ENCODE measurements at places on chromosomes 5 and 9.

DNA sequence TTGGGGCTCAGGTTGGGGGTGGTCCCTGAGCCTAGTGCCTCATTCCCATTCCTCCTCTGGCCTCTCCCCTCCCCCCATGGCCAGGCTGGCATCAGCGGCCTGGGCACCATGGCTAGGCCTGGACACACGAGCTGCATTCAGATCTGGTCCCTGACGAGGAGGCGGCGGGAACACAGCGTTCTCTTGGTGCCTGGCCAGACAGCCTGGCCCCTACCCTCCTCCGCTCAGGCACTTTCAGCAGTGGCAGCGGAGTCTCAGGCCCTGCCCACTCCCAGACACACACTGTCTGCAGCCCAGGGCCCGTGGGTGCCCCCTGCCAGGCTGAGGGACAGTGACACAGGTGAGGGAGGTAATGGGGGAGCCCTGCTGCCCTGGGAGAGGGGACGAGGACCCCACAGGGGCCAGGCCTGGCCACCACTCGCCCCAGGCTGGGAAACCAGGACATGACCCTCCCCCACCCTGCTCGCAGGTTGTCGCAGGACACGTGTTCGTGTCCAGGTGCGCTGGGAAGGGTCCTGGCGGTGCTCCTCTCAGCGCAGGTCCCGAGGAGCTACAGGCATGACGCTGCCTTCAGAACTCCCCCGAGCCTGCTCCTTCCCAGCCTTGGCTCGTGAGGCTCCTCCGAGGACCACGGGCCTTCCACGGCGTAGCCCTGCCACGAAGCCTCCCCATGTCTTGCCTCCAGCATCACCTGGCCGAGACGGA, 19.9 kb upstream of the UBAC1 start:
- no peak for DNase-seq

DNA sequence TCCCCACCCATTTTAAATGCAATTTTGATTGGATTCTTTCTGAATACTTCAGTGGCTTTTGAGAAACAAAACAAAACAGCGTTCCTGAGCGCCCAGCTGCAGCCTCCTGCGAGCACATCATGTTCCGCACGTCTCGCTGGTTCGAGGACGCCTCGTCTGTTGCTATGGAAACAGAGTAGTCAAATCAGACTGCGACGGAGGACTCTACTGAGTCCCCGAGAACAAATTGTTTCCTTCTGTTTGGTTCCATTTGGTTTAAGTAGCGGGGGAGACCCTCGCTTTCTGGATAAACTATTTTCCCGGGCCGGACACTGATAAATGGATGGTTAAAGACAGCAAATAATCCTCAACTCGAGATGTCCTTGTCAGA, 69.0 kb downstream of the SLC28A3 start:
- no peak for DNase-seq

DNA sequence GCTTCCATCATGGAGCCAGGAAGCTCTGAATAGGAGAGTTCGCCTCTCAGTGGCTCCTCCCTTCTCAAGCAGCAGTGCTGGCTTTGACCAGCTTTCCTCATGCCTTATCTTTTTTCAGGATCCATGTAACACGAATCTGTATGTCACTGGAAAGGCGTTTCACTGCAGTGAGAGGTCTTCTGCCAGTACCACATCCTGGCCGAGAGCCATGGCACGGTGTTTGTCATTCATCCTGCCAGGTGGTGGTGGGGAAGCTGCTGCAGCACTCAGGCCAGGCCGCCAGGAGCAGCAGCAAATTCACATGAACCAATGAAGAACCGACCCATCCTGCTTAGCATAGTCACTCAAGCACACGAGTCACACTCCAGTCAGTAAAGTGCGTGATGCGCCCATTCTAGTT, 179.0 kb downstream of the FANCC start:
- DNase-seq: peak; percentile 87

DNA sequence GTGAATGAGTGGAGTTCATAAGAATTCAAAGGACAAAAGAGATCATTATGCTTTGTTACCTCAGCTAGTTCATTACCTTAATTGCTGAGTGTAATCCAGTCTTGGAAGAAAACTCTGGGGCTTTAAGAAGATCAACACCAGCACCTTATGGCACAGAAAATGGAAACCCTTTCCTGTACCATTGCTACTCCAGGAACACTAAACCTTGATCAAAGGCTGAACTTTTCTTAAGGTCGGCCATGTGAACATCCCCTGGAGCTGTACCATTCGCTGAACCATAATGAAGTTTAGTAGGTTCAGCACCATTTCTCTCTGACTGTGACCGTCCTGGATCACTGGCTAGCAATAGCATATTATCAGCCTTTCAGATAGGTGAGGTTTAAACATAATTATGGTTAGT, 97.4 kb downstream of the PBX3 start:
- no peak for DNase-seq

DNA sequence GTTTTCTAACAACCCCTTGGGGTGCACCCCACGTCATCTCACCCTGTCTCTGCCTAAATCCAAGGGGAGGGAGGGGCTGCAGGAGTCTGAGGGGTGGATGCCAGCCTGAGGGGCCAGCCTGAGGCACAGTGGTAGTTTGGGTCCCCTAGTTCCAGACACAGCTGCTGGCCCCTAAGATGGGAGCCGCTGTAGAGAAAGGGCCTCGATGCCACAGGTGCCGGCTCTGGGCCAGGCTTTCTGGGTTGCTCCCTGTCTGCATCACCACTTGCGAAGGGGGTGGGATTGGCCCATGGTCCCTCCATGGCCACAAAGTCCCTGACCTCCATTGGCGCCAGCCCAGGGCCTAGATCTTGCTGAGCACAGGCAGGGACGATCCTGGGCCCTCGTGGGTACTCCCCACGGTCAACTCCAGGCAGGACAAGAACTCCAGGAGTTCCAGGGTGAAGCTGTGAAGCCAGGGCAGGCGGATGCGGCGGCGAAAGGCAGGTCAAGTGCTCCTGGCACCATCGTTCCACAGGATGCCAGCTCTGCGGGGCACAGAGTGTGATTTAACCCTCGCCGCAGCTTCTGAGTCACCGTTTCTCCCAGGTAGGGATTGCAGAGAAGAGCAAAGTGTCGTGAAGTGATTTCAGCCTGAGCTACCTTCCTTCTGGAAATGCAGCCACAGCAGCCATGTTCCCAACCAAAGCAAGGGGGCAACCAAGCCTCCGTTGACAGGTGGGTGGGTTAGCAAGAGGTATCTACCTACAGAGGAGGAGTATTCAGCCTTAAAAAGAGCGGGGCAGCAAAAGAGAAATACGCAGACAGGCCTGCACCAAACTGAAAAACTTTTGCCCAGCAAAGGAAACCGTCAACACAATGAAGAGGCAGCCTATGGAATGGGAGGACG, 41.6 kb upstream of the EXOC3 start:
- peak; percentile 33 for DNase-seq

- no peak for DNase-seq
Measured at GRCh38 chr5:151125421-151125820, 32.2 kb downstream of the ANXA6 start.

GRCh38 chr9:22975951-22976350, 529.3 kb downstream of the DMRTA1 start:
- DNase-seq: no peak

DNA sequence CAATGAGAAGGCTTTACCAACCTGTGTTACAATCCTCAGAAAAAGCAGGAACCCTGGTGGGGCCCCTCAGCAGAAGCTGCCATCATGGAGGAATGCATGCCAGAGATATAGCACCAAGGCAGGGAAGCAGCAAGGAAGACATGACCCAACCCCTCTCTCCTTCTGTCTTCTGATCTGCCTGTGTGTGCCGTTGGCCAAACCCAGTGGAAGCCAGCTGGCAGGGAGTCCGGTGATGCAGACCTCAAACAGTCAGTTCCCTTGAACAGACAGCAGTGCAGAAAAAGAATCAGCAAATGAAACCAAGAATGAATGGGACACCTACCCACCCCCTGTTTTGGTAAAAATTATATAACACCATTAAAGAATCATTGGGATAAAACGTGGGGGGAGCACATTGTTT, 234.2 kb downstream of the ZNF608 start:
- no peak for DNase-seq

- no peak for DNase-seq
Measured at GRCh38 chr5:50687548-50687947, 21.1 kb downstream of the PARP8 start.
